ENCODE measurements at places on chromosomes 1 and 21. TPM values are rescaled to one million over a fixed set of nuclear protein-coding genes. Genes with fewer than 3 reads are reported as not detected.

Gene TLCD4
- 4.3 TPM for polyA plus RNA-seq

Gene PRKCZ
- 0.40 TPM for polyA plus RNA-seq

Gene TMCC2
- 17.5 TPM for polyA plus RNA-seq

DNA sequence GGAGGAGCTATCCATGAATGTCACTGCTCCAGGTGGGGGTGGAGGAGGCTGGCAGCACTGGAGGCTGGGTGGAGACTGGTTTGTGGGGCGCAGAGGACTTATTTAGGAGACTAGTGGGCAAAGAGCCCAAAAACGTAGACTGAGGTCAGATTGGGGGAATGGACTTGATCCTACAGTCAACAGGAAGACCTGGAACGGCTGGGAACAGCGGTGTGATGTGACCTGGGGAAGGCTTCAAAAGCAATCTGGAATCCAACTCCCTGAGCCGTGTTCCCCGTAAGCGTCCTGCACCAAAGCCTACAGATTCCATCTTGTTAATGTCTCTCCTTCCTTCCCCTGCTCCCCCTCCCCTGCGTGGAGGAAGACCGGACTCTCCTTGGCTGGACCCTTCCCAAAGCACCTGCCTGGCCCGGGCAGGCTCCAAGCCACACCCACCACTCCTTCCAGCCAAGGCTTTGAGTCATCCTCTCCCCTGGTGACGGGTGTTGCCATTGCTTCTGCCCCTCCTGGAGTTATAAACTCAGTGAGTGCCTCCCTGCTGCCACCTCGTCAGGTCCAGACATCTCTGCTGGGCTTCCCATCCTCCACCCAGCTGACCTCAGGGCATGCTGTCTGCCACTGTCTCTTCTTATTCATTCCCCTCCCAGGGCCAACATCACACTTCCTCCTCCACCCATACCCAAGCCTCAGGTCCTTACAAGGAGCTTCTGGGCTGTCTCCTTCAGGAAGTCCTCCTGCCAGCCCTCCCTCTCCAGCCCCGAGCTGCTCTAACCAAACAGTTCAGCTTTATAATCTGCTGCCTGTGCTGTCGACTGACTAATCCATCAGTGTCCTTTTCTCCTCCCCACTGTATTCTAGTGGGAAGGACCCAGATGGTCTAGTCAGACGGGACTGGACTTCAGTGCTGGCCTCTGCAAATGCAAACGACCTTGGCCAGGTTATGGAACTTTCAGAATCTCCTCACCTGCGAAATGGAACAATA lies 1.6 kb upstream of the CLSTN1 start:
- peaks cover 36% of the 10 kb centered on the region for H3K4me1 ChIP-seq
- no peaks in the 10 kb centered on the region for H3K27me3 ChIP-seq
- peak overlapping the region; percentile 73 for H3K4me3 ChIP-seq
- peak overlapping the region; percentile 83 for H3K27ac ChIP-seq
- no peaks in the 10 kb centered on the region for H3K36me3 ChIP-seq
- peak; percentile 62 for DNase-seq

GRCh38 chr1:38097284-38097898 lies 50.8 kb upstream of the POU3F1 start:
- no peaks in the 10 kb centered on the region for H3K27me3 ChIP-seq
- no peak overlapping the region for H3K27ac ChIP-seq
- DNase-seq = no peak
- H3K36me3 ChIP-seq = no peaks in the 10 kb centered on the region
- no peaks in the 10 kb centered on the region for H3K4me1 ChIP-seq

DNA sequence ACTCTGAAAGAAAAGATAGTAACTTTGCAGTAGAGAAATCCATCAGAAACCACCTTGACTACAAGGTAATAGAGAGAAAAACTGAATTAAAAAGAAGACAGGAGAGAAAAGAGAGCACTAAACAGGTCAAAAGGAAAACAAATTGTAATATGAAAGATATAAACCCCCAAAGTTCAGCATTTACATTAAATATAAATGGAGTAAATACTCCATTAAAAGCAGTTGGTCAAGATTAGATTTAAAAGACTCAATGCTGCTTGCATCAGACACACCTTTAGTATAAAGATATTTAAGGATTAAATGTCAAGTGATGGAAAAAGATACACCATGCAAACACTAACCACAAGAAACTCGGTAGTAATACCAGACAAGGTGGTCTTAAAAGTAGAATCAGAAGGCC lies 110.5 kb downstream of the PEX14 start:
- peaks cover 5% of the 10 kb centered on the region for H3K4me1 ChIP-seq
- H3K27ac ChIP-seq = no peak overlapping the region

GRCh38 chr1:4021136-4021973 lies 121.3 kb upstream of the C1orf174 start:
- H3K27me3 ChIP-seq = peaks cover 8% of the 10 kb centered on the region
- H3K4me3 ChIP-seq = no peak overlapping the region
- H3K27ac ChIP-seq = no peak overlapping the region
- no peak for DNase-seq
- H3K4me1 ChIP-seq = no peaks in the 10 kb centered on the region

GRCh38 chr1:199403531-199404116 lies 623.9 kb upstream of the NR5A2 start:
- no peaks in the 10 kb centered on the region for H3K36me3 ChIP-seq
- no peak for DNase-seq
- H3K4me3 ChIP-seq = no peak overlapping the region

- H3K36me3 ChIP-seq = no peaks in the 10 kb centered on the region
- DNase-seq = no peak
- H3K4me1 ChIP-seq = peaks cover 40% of the 10 kb centered on the region
- H3K27me3 ChIP-seq = no peaks in the 10 kb centered on the region
Measured at GRCh38 chr1:63828322-63829044, 54.7 kb downstream of the ROR1 start.

DNA sequence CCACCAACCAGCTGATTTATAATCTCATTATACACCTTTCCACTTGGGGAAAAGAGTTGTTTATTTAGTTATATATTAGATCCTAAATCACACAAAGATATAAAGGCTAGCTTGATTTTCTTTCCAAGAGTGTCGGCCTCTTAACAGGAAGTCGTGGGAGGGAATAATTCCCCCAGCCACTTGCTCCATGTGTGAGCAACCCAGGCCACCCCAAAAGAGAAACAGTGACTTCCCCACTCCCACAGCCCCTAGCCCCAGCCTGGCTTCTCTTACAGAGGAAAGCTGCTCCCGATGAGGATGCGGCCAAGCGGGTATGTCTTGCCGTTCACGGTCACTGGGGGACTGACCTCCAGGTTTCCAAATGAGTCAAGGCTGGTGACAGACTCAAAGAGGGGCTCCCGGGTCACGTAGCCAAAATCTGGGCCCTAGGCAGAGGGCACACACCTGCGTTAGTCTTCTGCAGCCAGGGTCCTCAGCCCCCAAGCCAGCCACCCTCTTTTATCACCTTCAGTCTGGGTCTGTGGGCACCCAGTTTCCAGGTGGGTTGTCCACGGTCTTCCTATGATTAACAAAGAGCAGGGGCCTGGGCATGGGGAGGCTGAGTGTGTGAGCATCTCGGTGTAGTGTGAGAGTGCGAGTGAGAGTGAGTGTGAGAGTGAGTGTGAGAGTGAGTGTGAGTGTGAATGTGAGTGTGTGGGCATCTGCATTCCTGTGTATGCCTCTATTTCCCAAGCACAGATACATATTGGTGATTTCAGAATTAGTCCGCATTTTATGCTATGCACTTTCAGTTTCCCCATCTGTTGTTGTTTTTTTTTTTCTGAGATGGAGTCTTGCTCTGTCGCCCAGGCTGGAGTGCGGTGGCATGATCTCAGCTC lies 25.4 kb upstream of the SDHB start:
- no peaks in the 10 kb centered on the region for H3K27me3 ChIP-seq
- H3K27ac ChIP-seq = no peak overlapping the region
- H3K4me3 ChIP-seq = no peak overlapping the region
- H3K4me1 ChIP-seq = peaks cover 18% of the 10 kb centered on the region
- peaks cover 99% of the 10 kb centered on the region for H3K36me3 ChIP-seq
- DNase-seq = no peak

GRCh38 chr1:38009088-38009840 lies 3.3 kb upstream of the UTP11 start:
- H3K36me3 ChIP-seq = peaks cover 3% of the 10 kb centered on the region
- peaks cover 61% of the 10 kb centered on the region for H3K4me1 ChIP-seq
- DNase-seq = peak; percentile 67

DNA sequence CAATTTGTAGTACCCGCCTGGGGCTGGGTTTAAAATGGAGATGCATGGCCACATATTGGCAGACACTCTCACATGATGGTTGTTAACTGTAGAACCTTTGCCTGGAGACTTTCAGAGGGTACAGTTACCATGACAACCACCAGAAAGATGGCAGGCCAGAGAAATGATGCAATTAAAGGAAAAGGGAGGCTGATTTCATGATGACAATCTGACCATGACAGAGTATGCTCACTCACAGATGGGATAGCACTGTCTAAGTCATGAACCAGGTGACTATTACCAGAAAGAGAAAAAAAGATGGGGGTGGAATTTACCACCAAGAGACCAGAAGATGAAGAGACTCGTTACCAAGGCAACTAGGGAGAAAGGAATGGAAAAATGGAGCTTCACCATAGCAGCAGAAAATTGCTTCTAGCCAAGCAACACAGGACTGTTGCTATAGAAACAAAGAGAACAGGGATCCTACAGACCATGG lies 3.5 kb upstream of the TRIT1 start:
- H3K36me3 ChIP-seq = no peaks in the 10 kb centered on the region
- no peaks in the 10 kb centered on the region for H3K27me3 ChIP-seq
- H3K27ac ChIP-seq = no peak overlapping the region
- H3K4me3 ChIP-seq = no peak overlapping the region

DNA sequence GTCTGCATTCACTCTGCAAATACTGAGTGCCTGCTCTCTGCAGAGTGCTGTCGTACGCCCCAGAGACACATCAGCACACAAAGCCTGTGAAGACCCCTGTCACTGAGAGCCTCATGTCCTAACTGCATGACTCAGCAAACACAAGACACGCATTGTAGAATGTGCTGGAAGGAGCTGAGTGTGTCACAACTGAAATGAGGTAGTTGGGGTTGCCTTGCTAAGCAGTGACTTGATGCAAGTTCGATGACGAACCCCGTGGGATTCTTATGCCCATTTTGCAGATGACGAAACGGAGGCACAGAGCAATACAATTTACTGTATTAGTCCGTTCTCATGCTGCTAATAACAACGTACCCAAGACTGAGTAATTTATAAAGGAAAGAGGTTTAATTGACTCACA lies 65.1 kb downstream of the RIPK4 start:
- no peak overlapping the region for H3K27ac ChIP-seq
- H3K4me3 ChIP-seq = no peak overlapping the region
- H3K4me1 ChIP-seq = no peaks in the 10 kb centered on the region
- no peaks in the 10 kb centered on the region for H3K36me3 ChIP-seq
- no peak for DNase-seq

GRCh38 chr1:10490286-10490970 lies 15.7 kb downstream of the PEX14 start:
- H3K27me3 ChIP-seq = no peaks in the 10 kb centered on the region
- H3K27ac ChIP-seq = no peak overlapping the region
- peaks cover 6% of the 10 kb centered on the region for H3K4me1 ChIP-seq
- no peaks in the 10 kb centered on the region for H3K36me3 ChIP-seq

DNA sequence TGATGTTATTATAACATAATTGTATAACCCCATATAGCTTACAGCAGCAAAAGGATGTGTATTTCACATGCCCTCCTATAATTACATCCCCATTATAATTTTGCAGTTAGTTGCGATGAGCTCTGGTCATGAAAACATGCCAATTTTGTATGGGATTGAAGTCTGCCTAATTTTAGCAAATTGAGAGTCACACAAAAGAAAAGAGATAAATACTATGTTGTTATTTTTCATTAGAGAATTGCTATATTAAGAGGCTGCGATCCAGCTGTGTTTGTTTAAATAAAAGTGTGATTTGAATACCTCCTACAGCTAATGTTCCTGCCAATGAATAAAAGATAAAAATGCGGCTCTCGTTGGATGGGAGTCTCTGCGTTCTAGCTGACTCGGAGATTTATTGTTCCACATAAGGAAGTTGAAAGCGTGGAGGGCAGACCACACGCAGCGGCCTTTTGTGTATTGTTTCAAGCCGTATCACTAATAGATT lies 461.0 kb upstream of the NFIA start:
- no peak overlapping the region for H3K4me3 ChIP-seq
- H3K4me1 ChIP-seq = no peaks in the 10 kb centered on the region
- no peak for DNase-seq
- no peaks in the 10 kb centered on the region for H3K36me3 ChIP-seq

- H3K4me3 ChIP-seq = no peak overlapping the region
- no peaks in the 10 kb centered on the region for H3K4me1 ChIP-seq
- no peaks in the 10 kb centered on the region for H3K27me3 ChIP-seq
- H3K36me3 ChIP-seq = no peaks in the 10 kb centered on the region
- DNase-seq = no peak
Measured at GRCh38 chr1:100989306-100990077, 36.1 kb downstream of the DPH5 start.

Measured in psoas muscle (tissue), 8 donors.